ENCODE measurements at places on chromosomes 16 and 17.

DNA sequence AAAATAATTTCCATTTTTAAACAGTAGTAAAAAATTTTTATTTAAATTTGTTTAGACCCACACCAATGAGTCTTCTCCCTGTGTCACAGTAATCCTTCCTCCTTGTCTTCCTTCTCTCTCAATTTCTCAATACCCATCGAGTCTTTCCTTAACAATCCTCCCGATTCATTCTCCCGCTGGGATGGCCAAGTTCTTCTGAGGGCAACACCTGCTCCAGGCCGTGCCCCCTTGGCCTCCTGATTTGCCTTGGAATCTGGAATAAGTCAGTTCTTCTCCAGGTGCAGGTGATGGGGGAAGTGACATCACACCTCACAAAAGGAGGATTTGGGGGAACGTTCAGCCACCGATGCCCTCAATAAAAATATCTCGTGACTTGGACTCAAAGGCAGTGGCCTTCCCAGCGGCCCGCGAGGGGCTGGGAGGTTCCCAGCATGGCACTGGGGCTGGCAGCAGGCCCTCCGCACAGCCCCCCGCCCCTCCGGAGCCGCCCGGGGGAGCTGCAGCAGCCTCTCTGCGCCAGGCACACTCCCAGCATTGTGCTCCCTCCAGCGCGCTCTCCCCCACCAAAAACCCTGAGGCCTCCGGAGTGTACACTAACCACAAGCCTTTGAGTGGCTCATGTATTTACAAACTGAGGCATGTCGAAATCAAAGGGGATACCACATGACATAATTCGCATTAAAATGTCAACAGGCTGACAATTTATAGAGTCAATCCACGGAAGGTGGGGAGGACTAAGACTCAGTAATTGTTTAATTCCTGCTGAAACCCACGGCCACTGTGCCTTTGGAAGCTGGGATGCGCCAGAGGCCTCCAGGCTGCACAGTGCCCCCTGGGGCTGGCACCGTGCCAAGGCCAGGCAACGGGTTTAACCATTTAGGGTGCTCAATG lies 120.5 kb downstream of the ZFHX3 start:
- no peak for DNase-seq

DNA sequence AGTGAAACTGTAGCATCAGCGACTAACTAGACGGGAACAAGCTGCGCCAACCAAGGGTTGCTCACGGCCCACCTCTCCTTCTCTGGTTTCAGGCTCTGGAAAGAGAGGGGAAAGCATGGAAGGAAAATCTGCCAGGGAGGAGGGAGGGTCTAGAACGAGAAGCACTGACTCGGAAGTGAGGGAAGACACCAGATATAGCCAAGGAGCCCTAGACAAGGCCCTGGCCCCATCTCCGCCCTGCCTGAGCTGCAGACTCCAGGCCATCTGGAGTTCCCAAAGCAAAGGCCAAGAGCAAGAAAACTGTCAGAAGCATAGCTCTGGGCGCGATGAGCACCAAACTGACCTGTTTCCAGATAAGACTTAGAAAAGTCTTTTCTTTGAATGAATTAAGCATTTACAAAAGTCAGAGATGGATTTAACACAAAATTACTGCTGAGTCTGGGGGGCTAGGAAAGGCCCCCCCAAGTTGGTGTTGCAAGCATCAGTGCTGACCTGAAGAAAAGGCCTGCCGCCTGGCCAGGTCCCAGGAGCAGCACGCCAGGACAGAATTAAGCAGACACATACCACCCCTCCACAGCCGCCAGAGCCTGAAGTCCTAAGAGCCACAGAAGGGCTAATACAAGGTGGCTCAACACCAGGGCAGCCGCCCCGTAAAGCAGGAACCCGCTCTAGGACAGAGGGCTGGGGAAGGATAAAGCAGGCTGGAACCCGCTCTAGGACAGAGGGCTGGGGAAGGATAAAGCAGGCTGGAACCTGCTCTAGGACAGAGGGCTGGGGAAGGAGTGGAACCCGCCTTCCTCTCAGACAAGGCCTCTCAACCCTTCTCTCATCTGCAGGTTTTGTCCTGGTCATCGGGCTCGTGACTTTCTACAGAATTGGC lies 20.7 kb downstream of the TMEM204 start:
- DNase-seq: no peak

- no peak for DNase-seq
Observed at GRCh38 chr17:62921817-62922216, 44.2 kb upstream of the TANC2 start.

GRCh38 chr16:81848306-81848853 lies 69.3 kb downstream of the PLCG2 start:
- no peak for DNase-seq

DNA sequence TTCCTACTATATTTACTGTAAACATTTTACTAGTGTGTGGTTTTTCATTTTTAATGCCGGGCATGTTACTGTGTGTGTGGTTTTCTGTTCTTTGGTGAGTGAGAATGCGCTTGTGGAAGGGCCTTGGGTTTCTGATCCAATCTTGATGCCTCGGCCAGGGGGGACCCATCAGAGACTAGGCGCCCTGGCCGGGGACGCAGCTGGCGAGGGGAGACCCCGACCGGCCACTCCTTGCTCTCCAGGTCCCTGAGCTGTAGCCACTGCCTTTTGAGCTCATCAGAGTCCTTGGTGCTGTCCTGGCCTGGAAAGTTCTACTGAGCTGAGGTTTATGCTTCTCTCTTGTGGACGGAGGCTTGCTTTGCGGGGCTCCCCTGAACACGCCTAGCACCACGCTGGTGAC lies 37.5 kb downstream of the KIAA0513 start:
- DNase-seq: no peak

GRCh38 chr16:15575293-15576049 lies 67.5 kb downstream of the MARF1 start:
- no peak for DNase-seq

DNA sequence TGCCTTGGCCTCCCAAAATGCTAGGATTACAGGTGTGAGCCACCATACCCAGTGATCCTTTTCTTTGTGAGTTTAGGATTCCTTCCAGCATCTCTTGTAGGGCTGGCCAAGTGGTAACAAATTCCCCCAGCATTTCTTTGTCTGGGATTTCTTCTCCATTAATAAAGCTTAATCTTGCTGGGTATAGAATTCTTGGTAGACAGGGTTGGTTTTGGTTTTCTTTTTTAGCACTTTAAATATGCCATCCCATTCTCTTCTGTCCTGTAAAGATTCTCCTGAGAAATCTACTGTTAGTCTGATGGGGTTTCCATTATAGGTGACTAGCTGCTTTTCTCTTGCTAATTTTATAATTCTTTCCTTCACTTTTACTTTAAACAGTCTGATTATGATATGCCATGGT lies 173.0 kb upstream of the TOM1L1 start:
- no peak for DNase-seq

- DNase-seq: peak; percentile 49
Observed at GRCh38 chr17:56596691-56597494, 3.4 kb downstream of the NOG start.

- DNase-seq: no peak
Observed at GRCh38 chr16:31440516-31441184, 1.9 kb downstream of the ZNF843 start.

GRCh38 chr17:33674685-33675084 lies 381.6 kb upstream of the ASIC2 start:
- peak; percentile 67 for DNase-seq

GRCh38 chr17:10745231-10745630 lies 15.4 kb upstream of the TMEM220 start:
- no peak for DNase-seq

GRCh38 chr17:34118564-34118963 lies 136.5 kb upstream of the CCL2 start:
- DNase-seq: no peak

- DNase-seq: no peak
Observed at GRCh38 chr17:79156463-79157095, 82.0 kb downstream of the ENGASE start.

GRCh38 chr17:41392278-41392677 lies 5.1 kb downstream of the KRT31 start:
- no peak for DNase-seq

DNA sequence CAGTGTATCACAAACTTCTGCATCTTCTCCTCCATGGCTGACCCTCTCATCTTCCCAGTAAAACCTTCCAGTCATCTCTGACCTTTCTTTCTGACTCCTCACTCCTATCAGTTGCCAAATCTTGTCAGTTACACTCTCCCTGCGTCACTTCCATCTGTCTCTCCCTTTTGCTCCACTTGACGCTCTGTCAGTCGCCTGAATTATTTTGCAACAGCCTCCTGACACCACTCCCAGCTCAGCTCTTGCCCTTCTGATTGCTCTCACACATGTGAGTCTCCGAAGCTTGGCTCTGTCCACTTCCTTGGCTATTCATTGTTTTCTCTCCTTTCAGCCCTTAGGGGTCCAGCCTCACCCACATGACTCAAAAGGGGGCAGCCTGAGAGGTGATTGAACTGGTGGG lies 27.7 kb downstream of the DHRS7C start:
- DNase-seq: no peak

DNA sequence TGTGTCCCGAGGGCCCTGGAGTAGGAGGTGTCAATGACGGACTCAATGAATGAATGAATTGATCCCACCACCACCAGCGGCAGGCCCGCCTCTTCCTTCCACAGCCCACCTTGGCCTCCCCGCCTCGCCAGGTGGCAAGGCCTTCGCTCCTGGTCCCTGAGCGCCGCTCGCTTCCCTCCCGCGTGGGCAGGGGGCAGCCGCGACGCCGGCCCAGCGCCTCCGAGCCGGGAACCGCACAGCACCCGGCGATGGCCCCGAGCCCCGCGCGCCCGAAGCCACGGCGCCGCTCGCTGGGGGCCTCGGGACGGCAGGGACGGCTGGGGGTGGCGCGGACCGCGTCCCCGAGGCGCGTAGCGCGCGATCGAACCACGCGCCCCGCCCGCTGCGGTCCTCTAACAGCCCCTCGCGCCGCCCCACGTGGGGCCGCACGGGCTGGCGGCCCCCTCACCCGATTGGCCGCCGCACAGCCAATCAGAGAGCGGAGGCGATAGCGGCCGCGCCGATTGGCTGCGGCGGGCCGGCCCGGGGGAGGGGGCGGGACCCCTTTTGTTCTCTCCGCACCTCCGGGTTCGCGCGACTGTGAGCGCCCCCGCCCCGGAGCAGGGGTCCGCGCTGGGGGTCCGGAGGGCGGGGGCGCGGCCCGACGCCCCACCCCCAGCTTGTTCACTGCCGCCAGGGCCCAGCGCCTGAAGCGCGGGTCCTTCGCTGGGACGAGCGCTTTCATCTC lies 31.4 kb downstream of the ACTG1 start:
- peak; percentile 51 for DNase-seq

- no peak for DNase-seq
Observed at GRCh38 chr16:86762095-86762494, 183.7 kb downstream of the FOXL1 start.

DNA sequence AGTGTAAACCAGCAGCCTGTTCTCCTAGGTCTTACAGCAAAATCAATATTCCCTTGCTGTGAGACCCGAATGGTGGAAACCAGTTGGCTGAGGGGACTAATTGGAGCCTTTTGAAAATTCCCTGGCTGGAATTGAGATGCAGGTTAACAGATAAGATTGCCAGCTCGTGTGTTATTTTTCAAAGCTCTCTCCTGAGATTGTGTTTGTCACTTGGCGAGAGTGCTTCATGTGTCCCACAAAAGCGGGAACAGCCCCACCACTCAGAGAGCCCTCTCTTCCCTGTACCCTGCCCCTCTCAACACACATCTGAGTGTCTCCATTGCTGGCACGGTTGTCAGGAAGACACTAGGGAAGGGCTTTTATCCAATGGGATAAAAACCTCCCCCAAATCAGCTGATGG lies 356.1 kb downstream of the CPPED1 start:
- DNase-seq: no peak

DNA sequence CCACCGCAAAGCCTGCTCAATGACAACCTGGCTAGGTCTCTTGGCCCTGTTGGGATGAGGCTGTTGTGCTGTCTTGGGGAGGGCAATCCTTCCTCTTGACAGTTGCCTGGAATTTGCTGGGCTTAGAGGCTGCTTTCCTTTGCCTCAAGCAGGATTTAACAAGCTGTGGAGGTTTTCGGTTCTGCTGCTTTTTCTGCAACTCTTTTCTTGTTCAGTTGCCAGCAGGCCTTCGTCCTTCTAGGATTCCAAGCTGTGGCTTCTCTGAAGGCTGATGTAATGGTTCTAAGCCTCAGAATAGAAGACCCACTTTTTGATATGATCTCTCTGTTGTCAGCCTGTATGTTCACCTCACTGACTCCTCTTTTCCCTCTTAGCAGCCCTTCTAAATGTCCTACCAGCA lies 149.5 kb upstream of the HS3ST4 start:
- no peak for DNase-seq

GRCh38 chr16:78240459-78241222 lies 141.2 kb downstream of the WWOX start:
- no peak for DNase-seq

DNA sequence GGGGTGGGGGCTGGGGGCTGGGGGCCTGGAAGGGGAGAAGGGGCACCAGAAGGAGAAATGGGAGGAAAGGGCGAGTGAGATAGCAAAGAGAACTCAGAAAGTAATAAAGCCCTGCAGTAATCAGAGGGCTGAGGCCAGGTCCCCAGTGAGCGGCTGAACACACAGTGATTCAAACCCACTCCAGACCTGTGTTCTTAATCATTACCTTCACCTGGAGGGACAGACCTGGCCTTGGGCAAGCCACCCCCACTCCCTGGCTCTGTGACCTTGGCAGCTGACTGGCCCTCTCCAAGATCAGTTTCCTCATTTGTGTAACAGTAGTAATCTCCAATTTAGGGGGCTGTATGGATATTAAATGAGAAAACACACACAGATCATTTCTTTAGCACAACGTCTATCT lies 150.4 kb downstream of the WWOX start:
- no peak for DNase-seq

DNA sequence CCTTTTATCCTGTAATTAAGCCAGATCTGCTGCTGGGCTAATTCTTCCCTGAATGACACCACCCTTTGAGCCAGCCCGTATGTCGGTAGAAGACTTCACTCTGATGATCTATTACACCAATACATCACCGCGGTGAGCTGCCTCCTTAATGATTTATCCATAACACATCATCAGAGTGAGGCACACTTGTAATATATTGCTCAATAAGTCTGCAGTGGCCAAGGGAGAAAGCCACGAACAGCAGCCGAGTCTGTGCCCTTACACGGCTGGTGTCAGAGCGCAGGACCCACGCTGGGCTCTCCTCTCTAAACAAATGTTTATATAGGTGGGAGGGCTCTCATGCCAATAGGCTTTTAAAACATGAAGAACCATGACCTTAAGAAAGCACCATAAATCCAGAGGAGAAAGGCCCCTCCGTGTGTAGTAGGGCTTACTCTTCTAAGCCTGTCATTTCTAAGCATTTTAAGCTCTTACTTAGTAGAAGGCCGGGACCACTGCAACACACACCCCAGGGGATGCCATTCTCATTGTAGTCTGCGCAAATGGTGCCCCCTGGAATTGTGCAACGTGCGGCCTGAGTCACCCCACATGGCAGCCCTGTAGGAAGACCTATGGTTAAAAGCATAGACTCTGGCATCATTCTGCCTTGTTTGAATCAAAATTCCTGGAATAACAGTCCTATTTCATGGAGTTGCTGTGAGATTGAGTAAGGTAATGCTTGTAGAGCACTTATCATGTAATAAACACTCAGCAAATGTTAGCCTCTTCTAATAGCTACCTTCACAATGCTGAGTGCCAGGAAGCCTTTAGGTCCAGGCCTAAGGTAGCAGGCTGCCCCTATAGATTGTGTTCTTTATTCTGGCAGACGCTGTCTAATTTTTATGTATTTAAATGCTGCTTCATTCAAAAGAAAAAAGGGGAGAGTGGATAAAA lies 26.1 kb downstream of the MRPS23 start:
- DNase-seq: no peak
